CD4-positive, alpha-beta T cell treated with Interleukin-1 beta for 1 hour (primary cell): ENCODE measurements at places on chromosomes 2 and 18.

- peak; percentile 75 for DNase-seq
These were observed 485 bp upstream of the GALNT3 start for GRCh38 chr2:165794536-165794928.

- no peak for DNase-seq
These were observed 151.5 kb downstream of the UPP2 start for GRCh38 chr2:158253170-158253569.

- DNase-seq: no peak
These were observed 197.4 kb upstream of the SPHKAP start for GRCh38 chr2:228378696-228379425.

- no peak for DNase-seq
These were observed 339 bp downstream of the ACAA2 start for GRCh38 chr18:49813069-49813318.

DNA sequence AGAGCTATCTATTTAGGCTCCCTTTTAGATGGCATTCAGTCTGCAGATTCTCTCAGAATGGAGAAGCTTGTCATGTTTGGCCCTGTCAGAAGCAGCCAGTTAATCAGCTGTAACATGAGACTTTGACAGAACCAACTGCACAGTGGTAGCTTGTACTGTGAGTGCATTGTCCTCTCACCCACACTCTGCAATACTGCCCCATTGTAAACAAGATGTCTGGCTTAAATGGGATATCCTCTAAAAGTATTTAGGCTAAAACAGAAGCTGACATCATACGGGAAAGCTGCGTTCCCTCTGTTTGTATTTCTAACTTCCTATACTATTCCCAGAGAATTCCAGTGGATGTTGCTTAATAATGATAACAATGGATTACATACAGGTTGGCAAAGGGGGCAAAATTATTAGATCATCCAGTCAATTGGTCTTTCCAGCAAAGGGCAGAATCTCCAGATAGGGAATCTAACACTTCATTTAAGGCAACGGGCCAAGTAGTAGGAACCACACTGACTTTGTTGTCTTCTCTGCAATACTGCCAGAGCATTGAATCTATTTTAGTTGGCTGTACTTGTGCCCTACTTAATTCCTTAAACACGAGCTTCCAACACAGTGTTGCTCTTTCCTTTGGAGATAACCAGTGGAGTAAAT is 15.4 kb upstream of the STAT4 start:
- DNase-seq: no peak

DNA sequence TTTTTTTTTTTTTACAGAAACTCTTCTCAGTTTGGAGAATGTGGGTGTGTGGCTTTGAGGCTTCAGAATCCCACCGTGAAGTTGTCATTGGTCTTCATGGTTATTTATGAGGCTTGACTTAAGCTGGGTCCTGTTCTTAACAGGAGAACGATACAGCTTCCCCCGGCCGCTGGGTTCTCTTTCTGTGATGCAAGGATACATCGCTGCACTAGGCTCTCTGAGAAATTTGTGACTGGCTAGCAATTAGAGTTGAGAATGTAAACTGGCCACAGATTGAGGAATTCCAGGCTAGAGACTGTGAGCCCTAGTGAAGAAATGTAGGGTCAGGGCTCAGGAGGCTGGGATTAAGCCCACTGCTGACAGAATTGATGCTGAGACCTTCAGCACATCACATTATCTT is 29.8 kb downstream of the MGAT5 start:
- DNase-seq: no peak

DNA sequence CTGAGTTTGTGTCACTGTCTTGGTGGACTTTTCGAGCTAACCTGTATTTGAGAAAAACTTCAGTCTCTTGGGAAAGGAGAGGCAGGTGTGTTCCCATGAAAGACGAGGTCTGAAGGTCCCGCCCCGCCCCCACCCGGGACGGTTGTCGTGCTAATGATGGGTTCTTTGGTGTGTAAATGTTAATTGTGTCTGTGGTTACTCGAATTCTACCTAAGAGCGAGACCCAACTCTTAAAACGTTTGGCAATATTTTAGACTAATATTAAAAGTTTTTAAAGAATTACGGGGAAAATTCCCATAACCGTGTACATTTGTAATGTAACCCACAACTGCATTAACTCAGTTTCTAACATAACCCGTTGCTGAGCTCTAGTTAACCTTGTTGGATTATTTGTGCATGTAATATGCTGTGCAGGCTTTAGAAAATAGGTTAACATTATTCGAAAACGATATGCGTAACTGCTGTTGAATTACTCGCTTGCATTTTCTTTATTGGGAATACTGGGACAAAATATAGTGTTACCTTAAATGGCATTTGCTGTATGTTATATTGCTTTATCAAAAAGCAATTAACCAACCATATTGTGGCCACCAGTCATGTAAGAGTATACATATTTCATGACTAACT is 833 bp downstream of the EPB41L5 start:
- no peak for DNase-seq

GRCh38 chr2:165837122-165837521 is 43.1 kb upstream of the GALNT3 start:
- DNase-seq: no peak

DNA sequence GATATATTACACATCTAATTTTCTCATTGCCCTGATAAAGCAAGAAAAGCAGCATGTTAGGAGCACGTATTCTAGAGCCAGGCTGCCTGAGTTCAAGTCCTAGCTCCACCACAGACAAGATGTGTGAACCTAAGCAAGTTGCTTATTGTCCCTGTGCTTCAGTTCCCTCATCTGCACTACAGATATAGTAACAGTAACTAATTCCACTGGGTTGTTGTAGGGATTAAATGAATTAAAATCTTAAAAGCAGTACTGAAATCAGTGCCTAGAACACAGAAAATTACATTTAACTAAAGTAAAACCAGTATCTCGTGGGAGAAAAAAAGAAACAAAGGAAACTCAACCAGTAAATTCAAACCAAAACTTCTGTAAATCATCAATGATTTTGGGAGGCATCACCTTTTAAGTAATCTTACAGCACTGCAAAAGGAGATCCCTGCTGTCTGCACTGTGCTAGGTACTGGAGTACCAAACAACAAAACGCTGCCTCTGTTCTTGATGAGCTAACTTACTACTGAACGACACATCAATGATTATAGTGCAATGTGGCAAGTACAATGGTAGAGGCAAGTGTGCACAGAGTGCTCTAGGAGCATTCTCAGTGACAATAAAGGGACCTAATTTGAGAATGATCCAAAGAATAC is 7.9 kb downstream of the MAP3K2 start:
- no peak for DNase-seq

DNA sequence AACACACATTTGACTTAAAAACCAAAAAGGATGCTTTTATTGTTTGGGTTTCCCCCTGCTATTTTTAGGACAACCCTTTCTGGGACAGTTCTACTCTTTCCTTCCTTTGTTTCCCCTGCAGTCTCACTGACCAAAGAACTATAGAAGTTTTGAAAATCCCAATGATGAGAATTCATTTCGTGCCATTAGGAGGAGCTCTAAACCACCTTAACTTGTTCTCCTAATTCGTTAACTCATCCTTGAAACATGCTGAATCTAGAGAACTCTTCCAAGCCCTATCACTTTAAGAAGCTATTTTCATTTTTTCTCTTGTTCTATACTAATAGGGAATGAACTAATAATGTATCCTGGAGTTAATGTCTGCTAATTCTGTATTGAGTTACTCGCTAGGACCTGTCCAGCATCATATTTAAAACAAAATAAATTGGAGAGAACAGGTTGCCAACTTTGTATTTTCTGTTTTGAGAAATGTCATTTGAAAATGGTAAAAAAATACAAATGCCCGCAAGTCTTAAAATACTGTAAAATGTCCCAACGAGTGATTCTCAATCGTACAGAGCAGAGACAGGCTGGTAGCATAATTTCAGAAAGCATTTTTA is 62.9 kb downstream of the AFTPH start:
- peak; percentile 51 for DNase-seq

DNA sequence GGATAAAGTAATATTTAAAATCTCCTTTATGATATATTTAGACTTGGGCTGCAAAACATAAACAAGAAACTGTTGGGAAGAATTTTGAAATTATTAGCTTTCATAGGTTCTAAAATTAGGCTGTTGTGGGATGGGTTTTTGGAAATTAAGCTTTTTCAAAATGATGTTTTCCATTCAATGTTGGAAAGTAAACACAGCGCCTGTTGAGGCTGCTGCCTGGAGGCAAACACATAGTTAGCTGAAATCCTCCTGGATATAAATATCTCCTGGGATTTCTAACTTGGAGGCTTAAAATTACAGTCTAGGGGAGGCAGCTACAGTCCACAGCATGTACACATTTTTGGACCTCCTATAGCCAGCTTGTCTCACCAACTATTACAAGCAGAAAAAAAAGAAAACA is 197.3 kb downstream of the DCC start:
- DNase-seq: no peak

- DNase-seq: no peak
These were observed 1043.9 kb upstream of the POU3F3 start for GRCh38 chr2:103809941-103810441.

GRCh38 chr18:39326772-39327171 is 1761.2 kb upstream of the CELF4 start:
- DNase-seq: no peak

- DNase-seq: no peak
These were observed 499.9 kb downstream of the ZEB2 start for GRCh38 chr2:144020047-144020446.
